ENCODE measurements at places on chromosomes 16 and 17.

DNA sequence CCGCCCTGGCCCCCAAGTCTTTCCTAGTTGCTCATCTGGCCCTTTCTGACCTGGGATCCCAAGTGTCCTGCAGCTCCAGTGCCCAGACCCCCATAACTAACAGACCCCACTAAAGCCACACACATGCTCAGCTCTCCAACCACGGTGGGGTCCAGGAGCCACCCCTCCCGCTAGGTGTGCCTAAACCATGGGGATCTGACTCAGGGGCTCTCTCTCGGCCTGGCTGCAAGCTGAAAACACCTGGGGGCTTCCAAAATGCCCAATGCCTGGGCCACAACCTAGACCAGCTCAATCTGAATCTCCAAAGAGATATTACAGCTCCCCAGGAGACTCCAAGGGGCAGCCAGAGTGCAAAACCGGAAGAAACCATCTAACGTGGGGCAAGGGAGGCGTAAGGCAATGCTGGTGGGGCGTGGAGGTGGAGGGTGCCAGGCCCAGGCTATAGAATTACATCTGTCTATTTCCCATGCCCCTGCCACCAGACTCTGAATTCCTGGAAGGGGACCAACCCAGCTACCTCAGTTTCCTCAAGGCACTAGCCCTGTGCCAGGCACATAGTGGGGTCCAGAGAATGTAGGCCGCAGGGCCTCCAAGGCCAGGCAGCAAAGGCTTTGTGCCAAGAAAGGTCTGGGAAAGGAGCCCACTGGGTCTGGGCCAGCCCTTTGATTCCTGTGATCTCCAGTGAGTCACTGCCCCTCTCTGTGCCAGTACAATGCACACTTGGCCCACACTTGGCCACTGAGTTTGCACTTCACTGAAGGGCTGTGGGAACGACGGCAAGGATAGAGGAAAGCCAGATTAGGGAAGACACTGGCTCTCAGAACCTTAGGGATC is 3.3 kb downstream of the CD2BP2 start:
- peak; percentile 75 for DNase-seq

- no peak for DNase-seq
Observed at GRCh38 chr16:58421059-58421458, 28.8 kb downstream of the GINS3 start.

DNA sequence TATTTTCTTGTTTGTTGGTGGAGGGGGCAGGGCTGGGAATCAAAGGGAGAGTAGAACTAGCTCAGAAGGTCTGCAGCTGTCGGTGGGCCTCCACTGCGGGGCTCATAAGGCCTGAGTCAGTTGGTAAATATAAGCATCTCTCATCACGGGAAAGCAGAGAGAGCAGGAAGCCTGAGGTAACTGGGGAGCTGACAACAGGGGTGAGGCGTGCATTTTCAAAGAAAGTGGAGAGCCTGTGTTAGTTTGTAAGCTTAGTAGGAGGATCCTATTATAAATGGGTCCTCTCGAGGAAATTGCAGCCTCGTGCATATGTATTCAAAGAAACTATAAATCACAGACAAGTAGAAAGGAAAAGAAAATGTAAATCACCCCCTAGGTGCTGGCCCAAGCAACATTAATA is 221.0 kb upstream of the CDH13 start:
- no peak for DNase-seq

- no peak for DNase-seq
Observed at GRCh38 chr17:80793421-80793820, 198.2 kb upstream of the CHMP6 start.

GRCh38 chr16:46607529-46607928 is 13.7 kb downstream of the SHCBP1 start:
- DNase-seq: peak; percentile 31

DNA sequence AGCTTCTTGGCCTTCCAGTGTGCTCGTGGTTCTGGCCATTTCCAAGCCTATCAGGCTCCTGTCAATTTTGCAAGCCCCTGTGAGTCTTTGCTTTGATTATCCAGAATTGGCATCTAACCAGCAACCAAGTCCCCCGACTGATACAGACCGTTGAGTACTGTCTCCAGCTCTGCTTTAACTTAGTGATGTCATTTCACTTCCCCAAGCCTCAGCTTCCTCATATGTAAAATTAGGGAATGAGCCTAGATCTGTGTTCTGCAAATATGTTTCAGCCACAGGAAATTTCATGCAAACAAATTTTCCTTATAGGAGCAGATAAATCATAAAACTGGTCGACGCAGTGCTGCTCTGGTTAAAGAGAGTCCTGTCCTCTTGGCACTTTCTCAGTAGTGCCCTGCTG is 60.1 kb upstream of the WSB1 start:
- DNase-seq: no peak

DNA sequence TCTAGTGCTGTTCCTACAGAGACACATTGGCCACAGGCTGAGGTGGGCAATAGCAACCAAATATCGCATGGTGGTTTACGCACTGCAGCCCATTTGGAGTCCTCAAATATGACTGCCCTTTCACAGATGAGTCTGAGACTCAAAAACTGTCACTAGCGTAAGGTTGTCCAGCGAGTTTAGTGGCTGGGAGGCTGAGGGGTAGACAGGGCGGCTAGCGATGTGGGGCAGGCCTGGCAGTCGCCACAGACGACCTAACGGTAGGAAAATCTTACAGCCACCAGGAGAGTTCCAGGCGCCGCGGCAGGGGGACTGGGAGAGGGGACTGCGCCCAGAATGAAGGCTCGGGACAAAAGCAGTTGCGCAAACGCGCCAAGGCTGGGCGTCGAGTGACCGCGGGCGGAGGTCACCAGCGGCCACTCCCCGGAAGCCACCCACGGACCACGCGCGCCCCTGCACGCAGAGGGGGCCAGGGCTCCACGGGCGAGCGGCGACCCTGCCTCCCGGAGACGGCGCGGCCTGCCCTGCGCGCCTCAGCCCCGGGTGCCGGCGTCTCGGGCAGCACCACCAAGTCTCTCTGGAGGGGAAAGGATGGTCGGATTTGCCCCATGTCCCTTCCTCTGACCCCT is 699 bp upstream of the MAP1LC3B start:
- no peak for DNase-seq

DNA sequence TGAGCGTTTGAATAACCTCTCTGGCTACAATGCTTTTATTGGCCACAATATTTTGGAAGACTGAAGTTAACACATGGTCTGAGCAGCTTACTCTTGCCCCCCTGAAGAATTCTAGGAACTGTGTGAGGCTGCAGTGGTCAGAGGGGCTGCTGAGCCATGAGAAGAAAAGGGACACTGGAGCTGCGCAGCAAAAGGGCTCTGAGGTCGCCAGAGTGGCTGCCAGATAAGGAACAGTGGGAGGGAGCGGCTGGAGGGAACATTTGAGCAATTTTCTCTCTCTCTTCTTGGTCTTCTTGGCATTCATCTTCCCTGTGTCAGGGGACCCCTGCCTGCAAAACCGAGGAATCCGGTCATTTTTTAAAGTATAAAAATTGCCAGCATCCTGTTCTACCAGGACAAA is 66.1 kb downstream of the CPPED1 start:
- DNase-seq: no peak

DNA sequence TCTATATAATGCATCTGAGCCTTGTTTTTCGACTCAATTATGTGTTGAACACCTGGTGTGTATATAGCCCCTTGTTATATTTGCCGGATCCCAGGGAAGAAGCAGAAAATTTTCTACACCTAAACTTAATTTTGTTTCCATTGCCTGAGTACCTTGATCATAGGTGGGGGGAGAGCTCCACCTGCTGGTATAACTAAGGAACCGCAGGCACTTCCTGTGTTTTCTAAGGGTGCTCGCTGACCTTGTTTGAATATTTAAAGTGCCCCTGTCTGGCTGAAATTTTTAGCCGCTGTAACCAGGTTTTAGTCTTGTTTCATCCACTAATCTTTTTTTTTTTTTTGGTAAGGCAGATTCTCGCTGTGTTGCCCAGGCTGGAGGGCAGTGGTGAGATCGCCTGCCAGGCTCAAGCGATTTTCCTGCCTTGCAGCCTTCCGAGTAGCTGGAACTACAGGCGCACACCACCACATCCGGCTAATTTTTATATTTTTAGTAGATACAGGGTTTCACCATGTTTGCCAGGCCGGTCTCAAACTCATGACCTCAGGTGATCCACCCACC is 6.5 kb upstream of the NUBP1 start:
- peak; percentile 22 for DNase-seq

GRCh38 chr17:77793971-77794235 is 164.6 kb upstream of the TNRC6C start:
- DNase-seq: no peak

DNA sequence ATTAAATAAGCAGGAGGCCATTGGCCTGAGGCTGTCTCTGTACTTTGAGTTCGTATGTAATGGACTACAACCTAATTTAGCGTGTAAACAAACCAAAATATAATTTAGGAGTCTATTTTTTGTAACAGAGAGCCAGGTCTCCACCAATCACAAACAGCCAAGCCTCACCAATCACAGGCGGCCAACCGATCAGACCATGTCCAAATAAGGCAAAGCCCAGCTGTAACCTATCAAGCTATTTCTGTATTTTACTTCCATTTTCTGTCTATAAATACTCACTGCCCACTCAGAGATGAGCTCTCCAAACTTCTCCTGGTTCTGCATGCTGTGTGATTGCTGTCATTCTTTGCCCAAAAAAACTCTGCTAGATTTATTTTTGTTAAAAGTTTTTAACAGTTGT is 322.7 kb downstream of the NPIPA8 start:
- no peak for DNase-seq

DNA sequence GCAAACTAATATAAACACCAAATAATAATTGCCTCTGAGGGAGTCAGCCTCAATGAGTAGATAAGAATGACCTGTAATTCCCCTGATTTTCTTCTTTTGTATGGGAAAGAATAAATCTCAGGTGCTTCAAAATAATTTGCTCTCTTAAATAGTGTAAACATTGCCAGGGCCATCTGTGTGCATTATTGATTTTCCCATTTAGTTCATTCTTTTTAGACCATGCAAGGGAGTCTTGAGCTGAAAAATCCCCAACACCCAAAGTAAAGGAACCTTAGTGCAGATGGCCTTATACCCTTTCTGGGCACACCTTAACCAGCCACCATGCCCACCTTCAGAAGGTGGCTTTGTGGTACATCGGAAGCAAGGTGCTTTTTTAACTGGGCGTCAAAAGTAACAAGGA is 267.2 kb downstream of the TMEM114 start:
- no peak for DNase-seq

GRCh38 chr17:58789160-58789559 is 33.5 kb downstream of the PPM1E start:
- DNase-seq: no peak

DNA sequence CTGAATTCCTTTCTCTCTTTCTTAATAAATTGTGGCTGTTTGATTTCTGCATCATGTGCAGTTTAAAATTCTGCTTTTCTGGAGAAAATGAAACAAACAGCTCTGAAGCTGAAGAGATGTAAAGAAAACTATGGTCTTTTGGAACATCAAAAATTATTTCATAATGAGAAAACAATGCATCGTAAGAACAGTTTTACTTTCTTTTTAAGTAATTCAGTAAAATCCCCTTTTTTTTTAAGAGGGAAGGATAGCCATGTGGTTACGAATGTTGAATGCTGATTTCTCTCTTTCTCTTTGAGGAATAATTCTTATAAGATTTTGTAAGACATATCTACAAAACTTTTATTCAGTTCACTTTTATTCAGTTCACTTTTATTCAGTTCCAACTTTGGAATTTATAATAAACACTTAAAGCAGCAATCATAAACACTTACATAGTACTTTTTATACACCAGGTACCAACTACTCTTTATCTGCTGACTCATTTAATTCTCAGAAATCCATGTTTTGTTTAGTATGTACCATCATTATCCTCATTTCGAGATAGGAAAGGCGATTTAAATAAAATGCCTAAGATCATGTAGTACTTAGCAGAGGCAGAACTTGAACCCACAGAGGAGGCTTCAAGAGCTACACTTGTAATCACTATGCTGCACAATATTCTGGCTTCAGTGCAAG is 26.6 kb downstream of the CNTNAP4 start:
- DNase-seq: no peak

DNA sequence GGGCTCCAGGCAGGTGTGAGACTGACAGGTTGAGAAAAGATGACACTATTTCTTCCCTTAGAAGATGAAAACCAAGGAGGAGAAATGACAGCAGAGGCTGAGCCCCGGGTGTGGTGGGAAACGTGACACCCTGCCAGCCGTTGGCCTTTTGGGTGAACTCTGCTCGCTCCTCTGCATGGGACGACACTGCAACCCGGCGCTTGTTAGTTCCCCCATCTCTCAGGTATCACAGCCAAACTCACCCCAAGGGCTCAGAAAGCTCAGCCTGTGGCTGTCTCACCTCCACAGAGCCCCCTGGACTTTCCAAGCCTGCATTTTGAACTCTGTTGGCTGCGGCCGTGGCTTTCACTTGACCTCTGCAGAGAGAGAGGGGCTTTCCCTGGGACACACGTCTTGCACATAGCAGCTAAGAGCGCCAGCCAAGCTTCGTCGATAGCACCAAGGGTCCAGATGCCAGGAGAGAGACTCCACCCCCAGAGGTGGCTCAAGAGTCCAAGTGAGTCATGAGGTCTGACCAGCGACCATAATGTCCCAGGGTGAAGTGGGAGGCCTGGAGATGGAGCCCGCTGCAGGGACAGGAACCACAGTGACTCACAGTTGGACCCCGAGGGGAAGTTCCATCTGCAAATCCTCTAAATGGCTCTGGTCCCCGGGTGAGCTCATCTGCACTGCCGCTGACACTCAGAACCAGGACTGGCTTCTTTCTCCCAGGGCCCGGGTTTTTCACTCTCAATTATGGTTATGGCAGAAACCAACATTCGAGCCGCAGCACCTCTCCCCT is 301.9 kb downstream of the SOX9 start:
- DNase-seq: no peak

DNA sequence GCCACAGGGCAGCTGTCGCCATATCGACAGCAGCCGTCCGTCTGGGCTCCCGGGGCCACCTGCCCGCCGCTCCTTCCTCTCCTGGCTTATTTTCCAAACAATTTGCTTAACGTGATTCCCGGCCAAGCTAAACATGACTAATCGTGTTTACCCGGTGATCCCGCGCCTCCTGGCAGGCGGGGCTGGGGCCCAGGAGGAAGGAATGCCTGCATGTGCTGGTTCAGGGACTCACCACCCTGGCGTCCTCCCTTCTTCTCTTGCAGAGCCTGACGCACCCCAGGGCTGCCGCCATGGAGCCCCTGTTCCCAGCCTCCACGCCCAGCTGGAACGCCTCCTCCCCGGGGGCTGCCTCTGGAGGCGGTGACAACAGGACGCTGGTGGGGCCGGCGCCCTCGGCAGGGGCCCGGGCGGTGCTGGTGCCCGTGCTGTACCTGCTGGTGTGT is 6.1 kb downstream of the SSTR5 start:
- peak; percentile 79 for DNase-seq

GRCh38 chr16:69116256-69116875 is 10.9 kb downstream of the HAS3 start:
- DNase-seq: no peak

GRCh38 chr16:27974896-27975540 is 88.5 kb downstream of the GSG1L start:
- no peak for DNase-seq

Data from LNCaP clone FGC (cell line).